ENCODE measurements at places on chromosomes 16 and 17.
A peak's percentile ranks its signal among the peaks of the same experiment; 100 is the strongest.

GRCh38 chr16:2474877-2475412 is at the start of gene TBC1D24:
Gene TBC1D24, plus strand, starts transcription at chr16:2475127. Its CDS starts 21,022 bp downstream, at chr16:2496149.
- DNase-seq: peak; percentile 81

GRCh38 chr16:3089717-3090592 is 9.1 kb downstream of the ZSCAN10 start:
- DNase-seq: no peak

- DNase-seq: no peak
Observed at GRCh38 chr16:11296706-11297491, 15.8 kb upstream of the PRM1 start.

- DNase-seq: peak; percentile 56
Observed at GRCh38 chr16:48381201-48381600, 4.0 kb downstream of the SIAH1 start.

DNA sequence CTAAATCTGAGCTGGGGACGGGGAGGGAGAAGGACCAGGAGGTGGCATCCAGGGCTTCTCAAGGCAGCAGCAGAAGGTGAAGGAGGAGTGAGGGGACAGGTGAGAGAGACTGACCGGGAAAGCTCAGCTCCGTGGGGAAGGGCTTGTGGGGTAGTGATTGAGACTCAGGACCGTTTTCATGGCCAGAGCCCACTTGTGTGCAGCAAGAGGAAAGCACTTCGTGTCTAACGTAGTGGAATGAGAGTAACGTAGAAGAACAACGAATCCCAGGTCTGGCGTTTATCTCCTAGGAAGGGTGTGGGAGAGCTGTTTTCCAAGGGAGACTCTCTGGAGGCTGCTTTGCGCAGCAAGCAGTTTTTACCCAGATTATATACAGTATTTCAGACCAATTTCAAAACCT is 1.3 kb upstream of the CDH3 start:
- no peak for DNase-seq

- no peak for DNase-seq
Observed at GRCh38 chr16:49604602-49605001, 231.0 kb downstream of the C16orf78 start.

- no peak for DNase-seq
Observed at GRCh38 chr17:19718613-19719354, 2.4 kb upstream of the SLC47A2 start.

Data from EL (cell line).